ENCODE measurements at places on chromosomes 3 and 15.

DNA sequence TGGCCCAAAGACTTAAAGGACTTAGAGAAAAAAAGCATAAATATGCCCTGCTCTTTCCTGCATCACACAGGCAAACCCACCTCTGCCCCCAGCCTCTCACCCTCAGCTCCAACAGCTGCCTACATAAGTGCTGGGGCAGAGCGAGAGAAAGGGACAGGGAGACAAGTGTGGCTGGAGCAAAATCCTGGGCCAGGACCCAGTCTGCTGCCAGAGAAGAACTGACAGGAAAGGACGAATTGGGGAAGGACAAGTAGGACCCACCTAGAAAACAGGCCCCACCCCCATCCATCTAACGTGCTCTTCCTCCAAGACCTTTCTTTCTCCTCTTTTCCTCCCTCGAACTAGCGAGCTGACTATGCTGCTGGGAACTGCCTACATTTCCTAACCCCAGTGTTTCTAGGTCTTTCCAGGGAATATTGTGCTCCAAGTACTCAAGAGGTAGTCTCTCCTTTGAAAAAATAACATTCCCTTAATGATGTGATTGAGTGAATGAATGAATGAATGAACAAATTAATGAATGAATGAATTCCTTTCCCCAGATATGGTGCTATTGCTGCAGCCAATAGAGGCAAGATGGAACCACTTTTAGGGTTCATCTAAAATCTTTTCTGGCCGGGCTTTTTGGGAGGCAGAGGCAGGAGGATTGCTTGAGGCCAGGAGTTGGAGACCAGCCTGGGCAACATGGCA is 18.4 kb downstream of the IGDCC4 start:
- DNase-seq: no peak

DNA sequence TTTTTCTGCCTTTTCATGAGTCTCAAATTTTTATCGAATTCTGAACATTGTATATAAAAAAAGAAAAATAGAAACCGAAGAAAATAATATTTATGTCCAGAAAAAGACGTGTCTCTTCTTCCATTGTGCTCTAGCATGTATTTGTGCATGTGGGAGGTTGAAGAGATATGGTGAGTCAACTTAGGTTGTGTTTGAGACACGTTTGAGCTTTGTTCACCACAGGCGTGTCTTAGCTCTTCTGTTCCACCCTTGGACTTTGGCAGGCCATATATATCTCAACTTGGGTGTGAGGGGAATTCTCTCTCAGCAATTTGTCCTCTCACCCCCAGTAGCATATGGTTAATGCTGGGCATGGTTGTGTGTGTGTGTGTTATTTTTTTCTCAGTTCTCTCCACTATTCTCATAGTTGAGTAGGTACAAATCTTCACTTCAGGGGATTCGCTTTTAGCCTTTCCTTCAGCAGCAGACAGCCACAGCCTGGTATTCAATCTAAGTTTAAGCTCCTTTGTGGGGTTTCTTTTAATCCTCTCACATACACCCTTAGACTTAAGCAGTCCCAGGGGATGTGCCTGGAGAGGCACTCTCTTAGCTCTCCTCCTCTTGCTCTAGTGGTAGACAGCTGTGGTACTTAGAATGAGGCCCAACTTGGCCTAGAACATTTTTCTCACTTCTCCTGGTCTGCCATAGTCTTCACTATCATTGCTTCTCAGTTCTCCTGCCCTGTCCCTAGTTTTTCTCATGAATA is 286.5 kb upstream of the RBMS3 start:
- DNase-seq: no peak

DNA sequence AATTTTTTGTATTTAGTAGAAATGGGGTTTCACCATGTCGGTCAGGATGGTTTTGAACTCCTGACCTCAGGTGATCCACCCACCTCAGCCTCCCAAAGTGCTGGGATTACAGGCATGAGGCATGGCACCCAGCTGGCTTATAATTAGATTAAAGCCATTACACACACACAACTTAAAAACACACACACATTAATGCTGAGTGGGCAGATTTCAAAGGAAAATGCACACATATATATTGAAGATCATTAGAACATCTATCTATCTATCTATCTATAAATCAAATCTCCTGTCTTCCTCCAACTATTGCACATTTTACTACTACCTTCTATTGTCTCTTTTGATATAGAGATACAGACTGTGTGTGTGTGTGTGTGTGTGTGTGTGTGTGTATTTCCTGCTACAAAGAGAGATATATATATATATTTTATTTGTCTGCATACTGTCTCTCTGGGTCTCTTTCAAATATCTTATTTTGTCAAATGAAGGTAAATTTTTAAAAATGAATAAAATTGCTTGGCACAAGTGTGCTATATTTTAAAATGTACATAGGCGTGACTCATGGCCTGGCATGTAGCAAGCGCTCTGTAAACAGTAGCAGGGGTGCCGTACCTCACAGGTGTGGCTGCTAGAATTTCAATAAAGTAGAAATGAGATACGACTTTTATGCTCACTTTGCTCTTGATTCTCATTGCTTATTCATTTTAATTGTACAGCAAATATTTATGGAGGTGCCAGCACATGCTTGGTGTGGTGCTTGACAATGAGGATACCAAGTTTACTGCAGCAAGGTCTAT is 655.8 kb downstream of the AGBL1 start:
- no peak for DNase-seq

DNA sequence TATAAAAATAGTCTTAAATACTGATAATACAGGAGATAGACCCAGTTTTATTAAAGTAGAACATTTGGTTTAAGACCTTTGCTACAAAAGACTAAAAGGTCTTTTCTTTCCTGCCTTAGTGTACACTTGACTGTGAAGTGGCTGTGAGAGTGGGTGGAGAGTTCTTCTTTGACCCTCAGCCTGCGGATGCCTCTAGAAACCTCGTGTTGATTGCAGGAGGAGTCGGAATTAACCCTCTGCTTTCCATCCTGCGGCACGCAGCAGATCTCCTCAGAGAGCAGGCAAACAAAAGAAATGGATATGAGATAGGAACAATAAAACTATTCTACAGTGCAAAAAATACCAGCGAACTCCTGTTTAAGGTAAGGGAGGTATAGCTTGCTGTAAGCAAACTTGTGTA is 36.5 kb downstream of the OXNAD1 start:
- DNase-seq: no peak

DNA sequence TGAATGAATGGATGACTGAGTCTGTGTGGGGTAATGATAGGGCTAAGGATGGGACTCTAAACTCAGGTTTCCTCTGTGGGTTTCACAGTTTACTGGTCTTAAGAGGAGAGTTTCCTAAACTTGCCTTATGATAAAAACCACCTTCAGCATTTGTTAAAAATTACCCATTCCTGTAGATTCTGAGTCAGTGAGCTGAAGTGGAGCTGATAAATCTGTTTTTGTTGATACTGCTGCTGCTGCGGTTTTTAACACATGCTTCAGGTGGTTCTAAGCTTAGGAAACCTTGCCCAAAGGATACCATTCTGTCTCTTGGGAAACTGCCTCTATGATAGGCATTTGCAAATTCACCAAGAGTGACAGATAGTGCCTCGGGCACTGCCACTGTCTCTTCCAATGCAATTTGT is 52.6 kb downstream of the MECOM start:
- no peak for DNase-seq

GRCh38 chr3:9785602-9786001 is 6.7 kb downstream of the TADA3 start:
- DNase-seq: no peak

Data from stimulated activated CD4-positive, alpha-beta T cell treated with anti-CD3 and anti-CD28 coated beads, TNF-alpha, amount 100 ng/mL, for 4 hours (primary cell).